ENCODE measurements at places on chromosomes 12 and 14.

DNA sequence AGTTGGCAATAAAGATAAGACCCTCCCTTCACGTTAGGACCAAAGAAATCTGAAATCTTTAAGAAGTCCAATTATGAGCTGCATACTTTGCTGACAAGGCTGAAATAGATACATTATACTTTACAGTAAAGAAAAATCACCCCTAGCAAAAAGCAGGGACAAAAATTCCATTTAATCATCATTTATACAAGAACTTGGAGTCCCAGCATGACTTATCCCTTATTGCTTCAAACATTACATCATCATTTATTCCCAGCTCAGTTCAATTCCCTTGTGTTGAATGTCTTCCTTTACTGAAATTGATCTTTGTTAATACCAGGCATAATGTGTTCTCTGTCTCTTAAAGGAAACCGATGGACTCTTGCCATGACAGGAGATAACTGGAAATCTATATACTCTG lies 449.6 kb upstream of the CCDC196 start:
- DNase-seq: no peak

GRCh38 chr14:67492538-67492937 lies 4.0 kb upstream of the TMEM229B start:
- DNase-seq: no peak

GRCh38 chr14:100486025-100486828 lies 101.0 kb downstream of the BEGAIN start:
- DNase-seq: peak; percentile 11

DNA sequence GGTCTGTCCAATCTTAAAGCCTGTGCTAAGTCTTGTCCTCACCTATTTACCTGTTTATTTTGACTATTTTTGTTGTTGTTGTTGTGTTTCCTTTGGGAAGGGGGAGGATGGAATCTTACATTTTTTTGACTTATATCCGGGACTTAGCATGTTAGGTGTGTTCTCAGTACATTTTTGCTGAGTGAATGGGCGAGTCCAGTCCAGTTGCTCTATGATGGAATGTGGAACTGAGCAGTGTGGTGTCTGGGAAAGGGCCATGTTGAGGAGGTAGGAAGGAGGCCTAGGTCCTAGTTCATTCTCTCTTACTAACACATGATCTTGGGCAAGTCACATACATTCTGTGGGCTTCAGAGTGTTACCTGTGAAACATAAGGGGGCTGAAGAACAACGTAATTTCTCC lies 80.9 kb upstream of the SLC38A2 start:
- no peak for DNase-seq

- no peak for DNase-seq
Observed at GRCh38 chr14:21940887-21941856, 267.6 kb upstream of the OR4E1 start.

- no peak for DNase-seq
Observed at GRCh38 chr12:119681728-119682638, 14.1 kb downstream of the PRKAB1 start.

- DNase-seq: no peak
Observed at GRCh38 chr14:84750284-84750683, 779.7 kb upstream of the FLRT2 start.
